ENCODE measurements at places on chromosomes 4 and X. TPM values are rescaled to one million over a fixed set of nuclear protein-coding genes. Genes with fewer than 3 reads are reported as not detected.

Gene FOXR2
- polyA plus RNA-seq: not detected

Gene PAGE2
- polyA plus RNA-seq: not detected

Gene NLGN3
- polyA plus RNA-seq: 0.05 TPM

Gene UGT2B11
- polyA plus RNA-seq: not detected

GRCh38 chr4:118154649-118155048 is 120.4 kb downstream of the NDST3 start:
- no peak overlapping the region for H3K27ac ChIP-seq
- no peak for DNase-seq
- H3K4me3 ChIP-seq: no peak overlapping the region

DNA sequence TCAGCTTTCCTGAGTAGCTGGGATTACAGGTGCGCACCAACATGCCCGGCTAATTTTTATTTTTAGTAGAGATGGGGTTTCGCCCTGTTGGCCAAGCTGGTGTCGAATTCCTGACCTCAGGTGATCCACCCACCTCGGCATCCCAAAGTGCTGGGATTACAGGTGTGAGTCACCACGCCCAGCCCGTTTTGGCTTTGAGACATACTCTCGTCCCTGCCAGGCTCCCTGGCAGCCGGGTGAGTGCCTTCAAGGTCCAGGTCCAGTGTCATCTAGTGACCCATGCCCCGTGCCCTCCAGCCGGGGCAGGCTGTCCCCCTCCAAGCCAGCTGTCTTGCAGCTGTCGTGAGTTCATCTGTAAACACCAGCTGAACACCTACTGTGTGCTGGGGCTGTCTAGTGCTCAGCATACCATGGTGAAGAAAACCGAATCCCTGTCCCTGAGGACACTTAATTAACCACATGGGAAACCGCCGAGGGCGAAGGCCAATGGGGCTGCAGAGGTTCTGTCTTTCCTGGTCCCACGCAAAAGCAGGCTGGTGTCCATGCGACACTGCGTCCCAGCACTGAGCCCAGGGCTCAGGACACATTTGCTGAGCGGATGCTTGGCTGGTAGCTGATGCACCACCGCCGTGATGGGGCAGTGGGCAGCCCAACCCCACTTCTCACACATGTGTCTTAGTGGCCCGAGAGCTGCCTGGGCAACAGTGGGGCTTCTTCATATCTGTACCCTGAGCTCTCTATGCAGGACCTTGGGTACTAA is 21.9 kb downstream of the NSG1 start:
- DNase-seq: no peak
- H3K36me3 ChIP-seq: no peaks in the 10 kb centered on the region

DNA sequence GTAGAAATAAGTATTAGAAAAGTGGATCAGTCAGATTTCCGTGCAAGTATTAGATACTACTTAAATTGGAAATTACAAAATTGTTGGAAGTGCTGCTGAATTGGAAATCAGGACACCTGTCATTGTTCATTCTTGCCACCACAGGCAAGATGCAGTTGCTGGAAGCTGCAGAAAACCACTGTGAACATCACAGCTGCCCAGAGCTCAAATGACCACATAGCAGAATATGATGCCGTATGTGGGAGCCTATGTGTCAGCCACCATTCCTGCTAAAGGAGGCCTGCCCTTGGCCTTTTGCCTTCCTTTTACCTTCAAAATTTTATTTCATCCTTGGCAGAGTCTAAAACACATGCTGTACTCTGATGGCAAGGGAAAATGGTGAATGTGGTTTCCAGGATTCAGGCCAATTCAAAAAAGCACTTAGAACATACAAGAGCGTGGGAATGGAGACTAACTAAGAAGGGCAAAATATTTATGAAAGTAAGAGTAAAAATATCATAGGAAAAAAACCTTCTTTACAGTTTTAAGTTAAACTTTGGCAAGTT is 1005.5 kb upstream of the GRID2 start:
- no peaks in the 10 kb centered on the region for H3K27me3 ChIP-seq
- H3K4me3 ChIP-seq: no peak overlapping the region
- DNase-seq: no peak
- no peak overlapping the region for H3K27ac ChIP-seq
- no peaks in the 10 kb centered on the region for H3K4me1 ChIP-seq

GRCh38 chrX:17812763-17813162 is 48.3 kb downstream of the RAI2 start:
- no peak overlapping the region for H3K27ac ChIP-seq
- H3K4me1 ChIP-seq: no peaks in the 10 kb centered on the region
- no peak overlapping the region for H3K4me3 ChIP-seq
- DNase-seq: no peak
- no peaks in the 10 kb centered on the region for H3K27me3 ChIP-seq

GRCh38 chr4:106316773-106317409 is 541 bp downstream of the AIMP1 start:
- peak overlapping the region; percentile 100 for H3K4me3 ChIP-seq
- H3K27me3 ChIP-seq: no peaks in the 10 kb centered on the region
- H3K4me1 ChIP-seq: peaks cover 20% of the 10 kb centered on the region
- DNase-seq: no peak
- H3K36me3 ChIP-seq: peaks cover 13% of the 10 kb centered on the region
- H3K27ac ChIP-seq: peak overlapping the region; percentile 100

DNA sequence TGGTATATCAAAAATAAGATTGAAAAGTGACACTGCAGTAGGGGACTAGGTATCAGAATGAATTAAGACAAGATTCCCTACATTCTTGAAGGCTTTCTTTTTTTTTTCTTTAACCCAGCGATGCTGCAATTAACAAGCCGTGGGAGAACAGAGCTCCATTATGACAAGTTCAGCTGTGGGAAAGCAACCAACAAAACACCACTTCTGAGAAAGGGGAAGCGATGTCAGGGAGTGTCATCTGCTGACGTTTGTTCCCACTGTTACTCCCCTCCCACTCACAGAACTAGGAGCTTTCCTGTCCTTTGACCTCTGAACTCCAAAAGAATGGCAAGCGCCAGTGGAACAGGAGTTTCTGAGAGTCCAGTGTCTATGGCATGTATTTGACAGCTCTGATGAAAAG is 90.2 kb upstream of the SLITRK2 start:
- H3K27ac ChIP-seq: no peak overlapping the region
- no peaks in the 10 kb centered on the region for H3K36me3 ChIP-seq
- no peak for DNase-seq
- H3K4me1 ChIP-seq: no peaks in the 10 kb centered on the region

GRCh38 chr4:6229095-6229494 is 28.7 kb upstream of the JAKMIP1 start:
- no peaks in the 10 kb centered on the region for H3K36me3 ChIP-seq
- no peak for DNase-seq
- no peak overlapping the region for H3K27ac ChIP-seq
- no peaks in the 10 kb centered on the region for H3K4me1 ChIP-seq

GRCh38 chrX:16695079-16695676 is 17.3 kb downstream of the CTPS2 start:
- no peak overlapping the region for H3K27ac ChIP-seq
- H3K27me3 ChIP-seq: peaks cover 2% of the 10 kb centered on the region
- DNase-seq: peak; percentile 36
- no peak overlapping the region for H3K4me3 ChIP-seq
- no peaks in the 10 kb centered on the region for H3K4me1 ChIP-seq

DNA sequence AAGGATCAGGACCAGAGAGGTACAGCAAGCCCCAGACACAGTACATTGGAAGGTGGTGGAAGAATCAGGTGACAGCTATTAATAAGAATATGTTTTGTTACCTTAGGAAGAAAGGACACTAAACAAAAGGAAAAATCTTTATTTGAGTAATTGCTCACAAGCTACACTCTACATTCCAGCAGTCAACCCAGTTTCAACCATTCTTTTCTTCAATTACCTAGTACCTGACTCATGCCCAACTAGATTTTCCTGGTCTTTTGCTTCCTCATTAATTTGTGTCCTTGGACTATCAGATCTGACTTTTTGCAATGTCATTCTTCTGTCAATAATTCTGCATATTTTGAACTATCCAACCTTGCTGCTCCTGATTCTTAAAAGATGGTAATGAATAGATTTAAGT is 22.5 kb upstream of the GLRA2 start:
- H3K27ac ChIP-seq: no peak overlapping the region
- H3K4me1 ChIP-seq: no peaks in the 10 kb centered on the region
- no peaks in the 10 kb centered on the region for H3K36me3 ChIP-seq
- no peak for DNase-seq
- H3K4me3 ChIP-seq: no peak overlapping the region

DNA sequence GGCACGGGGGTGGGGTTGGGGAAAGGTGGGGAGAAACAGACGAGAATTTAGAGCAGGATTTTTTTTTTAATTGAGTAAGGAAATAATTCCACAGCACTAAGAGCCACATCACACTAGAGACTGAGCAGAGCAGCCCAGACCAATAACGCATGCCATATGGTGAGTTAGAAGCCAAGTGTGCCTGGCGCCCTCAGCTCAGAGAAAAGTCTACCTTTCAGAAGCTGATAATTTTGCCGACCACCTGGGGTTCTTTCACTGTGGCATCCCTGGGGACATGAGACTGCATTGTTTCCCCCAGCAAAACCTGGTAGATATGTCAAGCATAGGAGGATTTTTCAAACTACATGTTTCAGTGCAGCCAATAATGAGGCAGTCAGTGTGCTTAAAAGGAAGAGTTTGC is 516.8 kb downstream of the SMARCA1 start:
- H3K27ac ChIP-seq: no peak overlapping the region
- DNase-seq: no peak
- no peaks in the 10 kb centered on the region for H3K27me3 ChIP-seq
- H3K36me3 ChIP-seq: no peaks in the 10 kb centered on the region
- H3K4me3 ChIP-seq: no peak overlapping the region
- H3K4me1 ChIP-seq: no peaks in the 10 kb centered on the region

GRCh38 chrX:40671126-40671525 is 23.8 kb upstream of the CXorf38 start:
- DNase-seq: no peak
- H3K27ac ChIP-seq: no peak overlapping the region
- H3K27me3 ChIP-seq: peaks cover 36% of the 10 kb centered on the region

- H3K27ac ChIP-seq: no peak overlapping the region
- H3K36me3 ChIP-seq: no peaks in the 10 kb centered on the region
- DNase-seq: no peak
- H3K4me3 ChIP-seq: no peak overlapping the region
- no peaks in the 10 kb centered on the region for H3K4me1 ChIP-seq
- H3K27me3 ChIP-seq: no peaks in the 10 kb centered on the region
Measured at GRCh38 chrX:94256396-94256795, 582.4 kb downstream of the FAM133A start.

All from CD14-positive monocyte (primary cell).